Smooth muscle cell of the umbilical artery (primary cell): ENCODE measurements at places on chromosomes 1 and 21. TPM values are rescaled to one million over a fixed set of nuclear protein-coding genes. Genes with fewer than 3 reads are reported as not detected.

Gene GNPAT
- total RNA-seq, result 49.3 and 54.8 TPM in 2 replicates

Gene DPT
- 0.05 and 0.30 TPM in 2 replicates for total RNA-seq

Gene SYT6
- not detected in 2 replicates for total RNA-seq

Gene PDE4B
- 7.6 and 15.1 TPM in 2 replicates for total RNA-seq

Gene SPRR1A
- total RNA-seq, result not detected in 2 replicates

Gene SYDE2
- total RNA-seq, result 13.2 and 21.1 TPM in 2 replicates

Gene BPNT1
- total RNA-seq, result 27.0 and 28.6 TPM in 2 replicates
